Stimulated activated CD4-positive, alpha-beta T cell treated with anti-CD3 and anti-CD28 coated beads, Interleukin-1b, Interleukin-23, amount 100 ng/mL, for 1 hour (primary cell): ENCODE measurements at places on chromosomes 3 and 15.

DNA sequence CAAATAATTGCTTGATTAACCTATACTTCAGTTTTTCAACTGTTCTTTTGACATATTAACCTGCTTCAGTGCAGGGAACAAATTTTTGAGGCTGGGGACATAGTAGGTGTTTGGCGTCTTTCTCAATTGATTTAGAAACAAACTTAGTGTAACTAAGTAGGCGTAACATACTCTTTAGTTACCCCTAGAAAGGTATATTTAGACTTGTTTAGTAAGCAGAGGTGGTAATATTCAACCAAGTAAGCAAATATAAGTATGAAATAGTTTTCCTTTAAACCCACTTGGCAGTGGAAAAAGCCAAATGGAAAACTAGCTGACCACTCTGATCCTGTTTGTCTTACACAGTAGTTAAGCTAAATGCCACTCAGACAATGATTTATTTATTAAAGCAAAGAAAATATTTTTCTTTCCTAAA is 113.2 kb downstream of the MBNL1 start:
- DNase-seq, result no peak

DNA sequence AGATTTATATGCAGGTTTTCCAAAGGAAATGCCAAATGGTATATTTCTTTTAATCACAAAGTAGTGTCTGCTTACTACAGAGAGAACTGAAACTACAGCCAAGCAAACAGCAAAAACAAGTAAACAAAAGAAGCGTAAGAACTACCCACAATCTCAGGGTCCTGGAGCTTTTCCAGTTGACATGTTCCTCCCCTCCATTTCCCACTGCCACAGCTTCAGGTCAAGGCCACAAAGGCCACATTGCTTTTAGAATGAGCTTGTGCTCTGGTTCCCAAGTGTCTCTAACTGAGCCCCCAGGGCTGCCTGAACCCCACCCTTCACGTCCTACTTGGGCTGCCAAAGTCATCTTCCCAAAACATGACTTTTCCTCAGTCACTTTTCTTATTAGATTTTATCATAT is 24.1 kb downstream of the CTDSPL start:
- DNase-seq, result no peak

GRCh38 chr3:129207479-129207878 is 23.8 kb upstream of the CNBP start:
- no peak for DNase-seq

DNA sequence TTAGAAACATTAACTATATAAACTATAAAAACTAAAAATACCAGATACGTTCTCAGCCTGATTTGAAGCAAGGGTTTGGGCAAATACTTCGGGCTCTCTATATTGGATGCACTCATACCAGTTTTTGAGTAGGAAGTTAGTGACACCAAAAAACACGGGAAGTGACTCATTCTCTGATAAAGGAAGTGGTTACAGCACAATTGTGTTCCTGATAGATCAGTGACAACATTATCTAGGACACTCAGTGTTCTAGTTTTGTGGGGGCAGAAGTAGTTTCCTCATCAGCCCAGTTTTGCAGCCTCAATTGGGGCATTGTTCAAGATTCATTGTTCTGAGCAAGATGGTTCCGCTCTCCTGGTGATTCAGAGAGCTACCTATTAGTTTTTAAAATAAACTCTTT is 469.6 kb upstream of the DPPA4 start:
- no peak for DNase-seq
